Suprapubic skin (tissue), 4 donors: ENCODE measurements at places on chromosomes 7 and 10.

DNA sequence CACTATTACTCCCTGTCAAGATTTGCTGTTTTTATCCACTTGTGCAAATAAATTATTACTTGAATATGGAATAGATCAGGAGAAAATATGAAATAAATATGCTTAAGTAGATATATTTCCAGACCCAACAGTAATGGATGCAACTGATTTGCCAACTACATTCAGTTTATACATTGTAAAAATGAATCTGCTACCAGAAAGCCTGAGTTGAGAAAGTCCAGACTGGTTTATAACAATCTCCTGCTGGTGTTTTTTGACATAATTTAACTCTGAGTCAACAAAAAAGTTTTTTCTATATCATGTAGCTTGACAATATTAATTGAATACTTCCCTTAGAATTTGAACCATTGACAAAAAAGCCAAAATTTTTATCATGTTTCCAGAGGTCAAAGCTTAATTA, 265.8 kb upstream of the SEMA3D start:
- H3K4me1 ChIP-seq = no peaks in the 10 kb centered on the region
- H3K36me3 ChIP-seq = no peaks in the 10 kb centered on the region
- H3K4me3 ChIP-seq = no peak overlapping the region
- H3K27ac ChIP-seq = no peak overlapping the region

GRCh38 chr10:86971232-86971991, 3.1 kb downstream of the ADIRF start:
- H3K4me1 ChIP-seq = peaks cover 81% of the 10 kb centered on the region
- H3K4me3 ChIP-seq = peak overlapping the region; percentile 74
- peak; percentile 95 for DNase-seq
- no peaks in the 10 kb centered on the region for H3K27me3 ChIP-seq
- peak overlapping the region; percentile 99 for H3K27ac ChIP-seq

GRCh38 chr7:2621948-2622640, 9.7 kb upstream of the TTYH3 start:
- H3K27me3 ChIP-seq = no peaks in the 10 kb centered on the region
- H3K4me1 ChIP-seq = peaks cover 29% of the 10 kb centered on the region
- H3K36me3 ChIP-seq = no peaks in the 10 kb centered on the region
- no peak overlapping the region for H3K27ac ChIP-seq
- no peak overlapping the region for H3K4me3 ChIP-seq
- no peak for DNase-seq

DNA sequence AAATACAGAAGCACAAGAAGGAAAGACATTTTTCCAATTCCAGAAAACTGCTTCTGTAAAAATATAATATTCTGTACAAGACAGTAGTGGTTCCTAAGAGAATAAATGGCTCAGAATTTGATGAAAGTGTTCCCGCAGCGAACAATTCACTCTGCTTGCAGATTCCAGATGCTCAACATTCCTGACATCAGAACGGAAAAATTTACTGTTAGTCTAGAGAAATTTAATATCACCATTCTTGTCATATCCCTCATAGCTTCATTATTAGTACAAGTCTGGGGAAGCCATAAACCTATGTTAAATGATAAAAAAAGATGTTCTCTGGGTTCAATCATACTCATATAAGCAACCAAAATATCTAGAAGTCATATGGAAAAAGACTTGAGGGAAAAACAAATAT, 83.6 kb downstream of the MPP7 start:
- H3K36me3 ChIP-seq = no peaks in the 10 kb centered on the region
- peaks cover under 1% of the 10 kb centered on the region for H3K4me1 ChIP-seq
- H3K27me3 ChIP-seq = no peaks in the 10 kb centered on the region
- H3K4me3 ChIP-seq = no peak overlapping the region
- no peak for DNase-seq

GRCh38 chr10:126157189-126157588, 231.1 kb downstream of the ADAM12 start:
- DNase-seq = no peak
- no peaks in the 10 kb centered on the region for H3K36me3 ChIP-seq
- no peaks in the 10 kb centered on the region for H3K4me1 ChIP-seq
- no peaks in the 10 kb centered on the region for H3K27me3 ChIP-seq
- H3K4me3 ChIP-seq = no peak overlapping the region
- no peak overlapping the region for H3K27ac ChIP-seq

DNA sequence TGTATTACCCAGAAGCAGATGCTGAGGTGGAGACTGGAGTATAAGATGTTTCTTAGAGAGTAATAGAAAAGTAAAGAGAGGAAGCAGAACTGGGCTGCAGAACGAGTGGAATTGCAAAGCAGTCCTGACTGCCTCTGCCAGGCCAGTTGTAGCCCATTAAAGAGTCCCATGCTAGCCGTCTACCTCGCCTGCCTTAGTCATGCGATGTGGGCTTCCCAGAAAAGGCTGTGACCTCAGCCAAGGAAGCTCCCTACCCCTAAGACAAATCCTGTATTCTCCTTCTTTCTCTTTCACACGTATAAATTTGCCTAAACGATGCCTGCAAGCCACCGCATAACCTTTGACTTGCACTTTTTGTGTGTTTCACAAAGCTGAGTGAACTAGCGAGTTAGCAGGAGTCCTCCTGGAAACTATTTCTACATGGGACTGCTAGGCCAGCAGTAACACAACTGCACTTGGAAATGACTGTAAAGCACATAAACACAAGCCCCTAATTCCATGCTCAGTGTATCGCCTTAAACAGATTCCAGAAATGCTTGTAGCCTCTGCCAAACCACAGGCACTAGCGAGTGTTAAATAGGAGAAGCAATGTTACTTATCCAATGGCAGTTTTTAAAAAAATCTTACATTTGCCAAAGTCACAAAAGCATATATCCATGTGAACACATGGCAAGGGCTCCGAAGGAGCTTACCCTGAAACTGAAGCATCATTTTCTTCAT, 47.4 kb upstream of the GNAI1 start:
- no peak for DNase-seq
- no peaks in the 10 kb centered on the region for H3K36me3 ChIP-seq
- H3K27me3 ChIP-seq = no peaks in the 10 kb centered on the region
- H3K4me1 ChIP-seq = peaks cover 20% of the 10 kb centered on the region
- no peak overlapping the region for H3K4me3 ChIP-seq
- no peak overlapping the region for H3K27ac ChIP-seq

DNA sequence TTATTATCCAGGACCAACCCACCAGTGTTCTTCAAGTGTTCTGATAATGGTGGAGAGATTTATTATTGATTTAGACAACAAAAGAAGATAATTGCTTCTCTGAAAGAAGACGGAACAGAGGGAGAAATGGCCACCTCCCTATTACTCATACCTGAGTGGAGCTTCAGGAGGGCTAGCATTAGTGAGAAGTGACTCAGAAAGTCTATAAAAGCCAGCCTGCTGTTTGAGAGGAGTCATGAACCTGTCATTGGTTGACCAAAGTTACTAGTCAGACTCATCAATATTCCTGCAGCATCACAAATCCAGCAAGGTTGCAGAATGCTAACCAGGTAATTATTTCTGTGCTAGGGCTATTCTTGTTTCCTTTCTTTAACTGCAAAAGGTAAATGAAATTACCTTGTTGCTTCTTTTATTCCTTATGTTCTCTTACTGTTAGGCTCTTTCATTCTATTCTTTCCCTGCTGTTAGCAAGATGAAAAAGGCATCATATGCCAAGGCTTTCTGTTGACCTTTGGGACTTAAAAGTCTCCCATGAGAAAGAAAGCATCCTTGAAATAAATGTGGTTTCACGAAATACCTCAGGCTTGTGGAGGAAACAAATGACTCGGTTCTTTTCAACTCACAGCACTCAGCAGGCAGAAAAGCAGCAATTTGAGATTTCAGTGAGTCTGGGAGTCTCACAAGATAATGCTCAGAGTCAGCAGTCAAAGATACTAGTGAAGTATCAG, 256.4 kb upstream of the PHYHIPL start:
- H3K27ac ChIP-seq = no peak overlapping the region
- no peaks in the 10 kb centered on the region for H3K4me1 ChIP-seq
- no peaks in the 10 kb centered on the region for H3K36me3 ChIP-seq

DNA sequence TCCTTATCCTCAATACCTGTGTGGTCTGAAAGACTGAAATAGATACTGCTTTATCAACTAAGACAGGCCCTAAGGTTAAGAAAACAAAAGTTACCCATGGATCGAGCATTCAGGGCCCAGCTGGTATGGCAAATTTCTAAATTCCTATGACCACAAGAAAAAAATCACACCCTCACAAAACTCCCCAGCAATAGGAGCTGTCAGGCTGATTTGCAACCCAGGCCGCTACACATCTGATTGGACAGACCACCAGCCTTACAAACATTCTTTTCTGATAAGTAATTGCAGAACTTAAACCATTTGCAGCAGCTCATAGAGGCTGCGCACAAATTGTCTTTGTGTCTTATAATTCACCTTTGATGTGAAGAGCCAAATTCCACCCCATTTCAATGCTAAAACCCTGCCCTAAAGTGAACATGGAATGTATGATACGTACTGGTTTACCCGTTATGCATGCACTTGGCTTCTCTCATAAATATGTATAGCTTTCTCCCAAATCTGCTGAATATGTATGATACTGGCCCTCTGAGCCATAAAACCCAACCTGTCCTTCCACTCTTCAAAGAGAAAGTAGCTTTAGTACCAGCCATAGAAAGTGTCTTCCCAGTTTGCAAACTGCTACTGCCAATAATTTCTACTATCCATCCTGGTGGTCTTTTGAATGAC, 842.5 kb downstream of the GRID1 start:
- H3K27me3 ChIP-seq = no peaks in the 10 kb centered on the region
- H3K36me3 ChIP-seq = no peaks in the 10 kb centered on the region
- DNase-seq = no peak
- H3K4me1 ChIP-seq = no peaks in the 10 kb centered on the region
- no peak overlapping the region for H3K27ac ChIP-seq

DNA sequence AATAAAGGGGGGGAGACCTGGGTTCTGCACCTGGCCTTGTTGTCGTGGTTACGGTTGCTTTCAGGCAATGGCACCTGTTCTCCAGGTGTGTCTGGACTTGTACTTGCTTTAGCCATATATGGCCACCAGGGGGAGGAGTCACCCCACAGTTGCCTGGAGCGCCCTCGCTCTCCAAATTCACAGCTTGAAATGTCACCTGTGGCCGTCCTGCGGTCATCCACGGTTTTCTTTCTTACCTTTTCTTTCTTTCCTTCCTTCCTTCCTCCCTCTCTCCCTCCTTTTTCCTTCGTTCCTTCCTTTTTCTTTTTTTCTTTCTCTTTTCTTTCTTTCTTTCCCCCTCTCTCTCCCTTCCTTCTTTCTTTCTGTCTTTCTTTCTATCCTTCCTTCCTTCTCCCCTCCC, 157.2 kb upstream of the ZNF92 start:
- H3K4me3 ChIP-seq = no peak overlapping the region
- no peaks in the 10 kb centered on the region for H3K27me3 ChIP-seq
- DNase-seq = no peak
- no peaks in the 10 kb centered on the region for H3K4me1 ChIP-seq

GRCh38 chr10:19935176-19935575, 118.9 kb downstream of the PLXDC2 start:
- peaks cover 24% of the 10 kb centered on the region for H3K4me1 ChIP-seq
- no peaks in the 10 kb centered on the region for H3K36me3 ChIP-seq

DNA sequence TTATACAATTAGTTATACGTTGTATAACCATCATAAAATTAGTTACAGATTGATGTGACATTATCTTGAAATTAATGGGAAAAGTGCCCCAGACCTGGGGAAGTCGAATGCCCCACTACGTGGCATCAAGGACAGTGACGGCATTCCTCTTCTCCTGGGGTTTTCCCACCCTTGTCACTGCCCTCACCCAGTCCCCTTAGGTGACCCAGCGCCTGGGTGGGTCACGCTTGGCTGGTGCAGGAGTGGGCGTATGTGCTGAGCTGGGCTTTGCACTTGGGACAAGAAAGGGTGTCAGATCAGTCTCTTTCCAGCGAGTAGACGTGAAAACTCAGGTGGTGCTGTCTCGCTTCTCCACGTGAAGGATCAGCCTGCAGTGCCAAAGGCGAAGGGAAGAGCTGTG, 7.6 kb downstream of the FOXK1 start:
- H3K27me3 ChIP-seq = no peaks in the 10 kb centered on the region
- peak overlapping the region; percentile 23 for H3K4me3 ChIP-seq
- H3K4me1 ChIP-seq = peaks cover 56% of the 10 kb centered on the region
- H3K36me3 ChIP-seq = no peaks in the 10 kb centered on the region

DNA sequence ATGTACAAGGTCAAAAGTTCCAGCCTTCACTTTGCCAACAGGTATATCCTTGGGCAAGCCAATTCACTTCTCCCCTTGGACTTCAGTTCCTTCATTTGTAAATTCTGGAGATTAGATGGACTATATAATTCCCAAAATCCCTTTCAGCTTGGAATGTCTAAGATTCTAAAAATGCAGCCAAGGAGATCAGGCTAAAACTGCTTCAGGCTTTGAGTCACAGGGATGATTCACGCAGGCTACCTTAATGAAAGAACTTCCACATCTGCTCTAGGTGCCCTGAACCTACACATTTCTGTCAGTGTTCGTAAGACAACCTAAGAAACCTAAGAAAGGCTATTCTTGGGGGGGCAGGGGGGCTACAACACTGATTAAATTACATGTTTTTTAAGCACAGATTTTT, 7.1 kb downstream of the CPVL start:
- DNase-seq = no peak
- H3K4me1 ChIP-seq = no peaks in the 10 kb centered on the region
- H3K4me3 ChIP-seq = no peak overlapping the region
- no peaks in the 10 kb centered on the region for H3K36me3 ChIP-seq
- no peak overlapping the region for H3K27ac ChIP-seq
- peaks cover 14% of the 10 kb centered on the region for H3K27me3 ChIP-seq

GRCh38 chr7:116629051-116629463, 42.9 kb upstream of the MET start:
- H3K36me3 ChIP-seq = no peaks in the 10 kb centered on the region
- no peak overlapping the region for H3K4me3 ChIP-seq
- peaks cover 51% of the 10 kb centered on the region for H3K4me1 ChIP-seq
- H3K27ac ChIP-seq = peak overlapping the region; percentile 70
- DNase-seq = no peak
- no peaks in the 10 kb centered on the region for H3K27me3 ChIP-seq

- no peaks in the 10 kb centered on the region for H3K36me3 ChIP-seq
- no peak for DNase-seq
- H3K27me3 ChIP-seq = peaks cover 47% of the 10 kb centered on the region
- H3K4me1 ChIP-seq = no peaks in the 10 kb centered on the region
Measured at GRCh38 chr10:49688920-49689319, 9.5 kb downstream of the C10orf53 start.

GRCh38 chr10:22849077-22849805, 78.6 kb upstream of the ARMC3 start:
- no peaks in the 10 kb centered on the region for H3K27me3 ChIP-seq
- peaks cover 22% of the 10 kb centered on the region for H3K4me1 ChIP-seq
- H3K4me3 ChIP-seq = no peak overlapping the region
- no peaks in the 10 kb centered on the region for H3K36me3 ChIP-seq
- peak overlapping the region; percentile 86 for H3K27ac ChIP-seq
- peak; percentile 89 for DNase-seq

GRCh38 chr7:70779321-70779720, 352.6 kb upstream of the GALNT17 start:
- no peak overlapping the region for H3K27ac ChIP-seq
- H3K27me3 ChIP-seq = no peaks in the 10 kb centered on the region
- peaks cover 55% of the 10 kb centered on the region for H3K36me3 ChIP-seq
- H3K4me1 ChIP-seq = peaks cover 14% of the 10 kb centered on the region
- DNase-seq = no peak

DNA sequence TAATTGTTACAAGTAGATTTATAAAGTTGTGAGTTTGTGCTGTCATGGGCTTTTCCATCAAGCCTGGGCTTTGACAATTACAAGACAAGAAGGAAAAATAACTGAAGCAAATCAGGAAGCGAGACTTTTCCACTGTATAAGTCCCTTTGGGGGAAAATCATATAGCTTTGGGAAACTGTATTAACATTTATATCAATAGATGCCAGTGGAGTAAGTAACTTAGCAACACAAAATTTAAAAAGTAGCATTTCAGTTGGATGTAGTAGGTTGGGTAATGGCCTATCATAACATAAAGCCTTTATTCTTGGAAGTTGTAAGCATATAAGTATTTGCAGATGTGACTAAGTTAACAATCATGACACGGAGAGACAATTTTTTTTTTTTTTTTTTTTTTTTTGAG, 931.1 kb downstream of the CNTNAP2 start:
- no peaks in the 10 kb centered on the region for H3K27me3 ChIP-seq
- no peaks in the 10 kb centered on the region for H3K4me1 ChIP-seq
- no peak for DNase-seq
- H3K27ac ChIP-seq = no peak overlapping the region
- H3K36me3 ChIP-seq = no peaks in the 10 kb centered on the region
